Heart right ventricle (tissue), 16 donors: ENCODE measurements at places on chromosomes 2 and 18. TPM values are rescaled to one million over a fixed set of nuclear protein-coding genes. Genes with fewer than 3 reads are reported as not detected.

Gene CYS1
- total RNA-seq: 6.7 TPM

- peaks cover 4% of the 10 kb centered on the region for H3K27me3 ChIP-seq
- no peaks in the 10 kb centered on the region for H3K36me3 ChIP-seq
- peak within 1 kb of the TSS; percentile 55 for H3K4me3 ChIP-seq
- peak; percentile 71 for DNase-seq
- no peaks in the 10 kb centered on the region for H3K4me1 ChIP-seq
Observed at GRCh38 chr2:43676322-43677050, at the start of gene C1GALT1C1L. Gene C1GALT1C1L, minus strand, starts transcription at chr2:43676429. Its CDS starts 107 bp downstream, at chr2:43676322.

GRCh38 chr2:209578394-209579001 is 154.7 kb downstream of the MAP2 start:
- H3K27me3 ChIP-seq: no peaks in the 10 kb centered on the region
- no peaks in the 10 kb centered on the region for H3K4me1 ChIP-seq
- no peak overlapping the region for H3K27ac ChIP-seq
- no peak for DNase-seq
- H3K4me3 ChIP-seq: no peak overlapping the region
- no peaks in the 10 kb centered on the region for H3K36me3 ChIP-seq

DNA sequence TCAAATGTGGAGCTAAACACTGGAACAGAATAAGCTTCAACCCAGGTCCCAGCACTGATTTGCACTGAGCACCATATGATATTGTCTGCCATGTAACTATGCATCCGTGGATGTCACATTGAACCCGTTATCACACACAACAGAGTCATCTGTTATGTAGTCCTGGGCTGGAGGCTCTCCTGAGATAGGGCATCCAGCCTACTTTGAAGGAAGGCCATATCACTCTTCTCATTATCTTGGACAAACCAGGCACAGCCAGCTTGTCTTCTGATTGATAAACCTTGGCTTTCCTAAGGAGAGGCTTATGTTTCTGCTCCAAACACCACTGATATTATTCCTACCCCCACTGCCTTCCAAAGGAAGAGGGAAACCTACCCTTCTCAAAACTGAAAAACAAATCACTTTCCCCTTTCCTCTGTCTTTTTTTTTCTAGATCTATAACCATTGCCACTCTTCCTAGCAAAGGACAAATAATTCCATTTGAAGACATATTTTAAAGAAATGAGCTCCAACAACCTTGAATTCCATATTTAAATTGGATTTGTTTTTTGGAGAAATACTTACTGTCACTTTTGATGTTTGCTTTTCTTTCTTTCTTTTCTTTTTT is 16.4 kb downstream of the RSAD2 start:
- no peaks in the 10 kb centered on the region for H3K4me1 ChIP-seq
- no peaks in the 10 kb centered on the region for H3K27me3 ChIP-seq
- H3K27ac ChIP-seq: no peak overlapping the region
- no peaks in the 10 kb centered on the region for H3K36me3 ChIP-seq
